ENCODE measurements at places on chromosomes 2 and 18.

DNA sequence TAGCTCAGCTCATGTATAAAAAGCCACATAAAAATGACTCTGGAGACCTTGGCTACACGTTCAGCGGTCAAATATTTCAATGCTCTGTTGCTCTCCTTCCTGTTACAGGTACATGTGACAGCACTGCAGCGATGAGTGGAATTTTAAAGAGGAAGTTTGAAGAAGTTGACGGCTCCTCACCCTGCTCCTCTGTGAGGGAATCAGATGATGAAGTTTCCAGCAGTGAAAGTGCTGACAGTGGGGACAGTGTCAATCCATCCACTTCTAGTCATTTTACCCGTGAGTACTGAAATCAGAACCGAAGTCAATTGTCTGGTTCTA lies 125.4 kb downstream of the CSRNP3 start:
- no peak for DNase-seq

- DNase-seq, result no peak
Observed at GRCh38 chr2:201959626-201960025, 74.0 kb upstream of the FZD7 start.

GRCh38 chr2:99559075-99559662 lies 69.4 kb upstream of the REV1 start:
- peak; percentile 83 for DNase-seq

DNA sequence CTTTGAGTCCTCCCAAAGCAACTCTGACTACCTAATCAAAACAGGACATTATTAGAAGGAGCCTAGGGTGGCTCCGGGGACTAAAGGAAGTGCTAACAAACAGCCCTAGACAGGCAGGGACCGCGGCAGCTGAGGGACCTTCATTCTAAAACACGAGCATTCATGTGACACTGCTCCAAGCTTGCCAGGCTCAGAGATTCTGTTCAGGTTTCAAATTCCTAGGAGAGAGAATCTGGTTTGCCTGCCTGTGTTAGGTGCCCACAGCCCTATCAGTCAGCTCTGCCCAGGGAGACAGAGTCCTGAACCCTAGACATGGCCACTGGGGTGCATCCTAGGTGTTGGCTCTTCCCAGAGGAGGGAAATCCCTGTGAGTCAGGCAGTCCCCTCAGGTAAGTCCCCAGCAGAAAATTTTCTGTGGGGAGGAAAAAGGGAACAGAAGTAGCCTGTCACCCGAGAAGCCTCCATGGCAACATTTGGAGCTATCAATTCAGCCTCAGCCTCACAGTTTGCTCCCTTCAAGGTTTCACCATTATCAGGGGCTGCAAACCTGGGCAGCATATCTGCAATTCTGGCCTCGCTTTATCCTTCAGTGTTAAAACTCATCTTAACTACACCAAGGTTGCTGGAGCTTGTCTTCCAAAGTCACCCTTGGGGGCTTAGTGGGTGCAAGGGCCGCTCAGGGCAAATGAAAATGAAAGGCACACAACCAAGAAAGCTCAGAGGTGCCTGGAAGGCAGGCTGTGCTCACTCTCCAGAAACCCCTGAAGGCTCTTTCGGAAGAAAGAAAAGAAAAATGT lies 28.6 kb downstream of the PCBP1 start:
- DNase-seq, result no peak

- no peak for DNase-seq
Observed at GRCh38 chr2:140344838-140345237, 1564.6 kb upstream of the NXPH2 start.

DNA sequence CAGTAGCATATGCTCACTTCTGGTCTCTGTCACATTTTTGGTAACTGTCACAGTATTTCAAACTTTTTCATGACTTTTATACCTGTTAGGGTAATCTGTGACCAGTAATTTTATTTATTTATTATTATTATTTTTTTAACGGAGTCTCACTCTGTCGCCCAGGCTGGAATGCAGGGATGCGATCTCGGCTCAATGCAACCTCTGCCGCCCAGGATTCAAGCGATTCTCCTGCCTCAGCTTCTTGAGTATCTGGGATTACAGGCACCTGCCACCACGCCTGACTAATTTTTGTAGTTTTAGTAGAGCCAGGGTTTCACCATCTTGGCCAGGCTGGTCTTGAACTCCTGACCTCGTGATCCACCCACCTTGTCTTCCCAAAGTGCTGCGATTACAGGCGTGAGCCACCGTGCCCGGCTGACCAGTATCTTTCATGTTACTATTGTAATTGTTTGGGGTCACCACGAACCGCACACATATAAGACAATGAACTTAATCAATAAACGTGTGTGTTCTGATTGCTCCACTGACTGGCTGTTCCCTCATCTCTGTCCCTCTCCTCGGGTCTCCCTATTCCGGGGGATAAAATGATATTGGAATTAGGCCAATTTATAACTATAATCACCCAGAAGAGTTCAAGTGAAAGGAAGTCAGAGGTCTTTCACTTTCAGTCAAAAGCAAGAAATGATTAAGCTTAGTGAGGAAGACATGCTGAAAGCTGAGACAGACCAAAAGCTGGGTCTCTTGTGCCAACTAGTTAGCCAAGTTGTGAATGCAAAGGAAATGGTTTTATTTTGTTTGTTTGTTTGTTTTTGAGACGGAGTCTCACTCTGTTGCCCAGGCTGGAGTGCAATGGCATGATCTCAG lies 22.9 kb downstream of the TGIF1 start:
- no peak for DNase-seq

- no peak for DNase-seq
Observed at GRCh38 chr2:41691561-41691960, 356.3 kb upstream of the PKDCC start.

Data from brain (organoid and tissue), 16 donors.